Heart left ventricle (tissue), 16 donors: ENCODE measurements at places on chromosomes 7 and 10. TPM values are rescaled to one million over a fixed set of nuclear protein-coding genes. Genes with fewer than 3 reads are reported as not detected.

Gene LRRC61
- total RNA-seq: 9.4 TPM

Gene NPC1L1
- 0.13 TPM for total RNA-seq

Gene ENKUR
- total RNA-seq: 0.12 TPM

Gene CYP2W1
- total RNA-seq: not detected

Gene TMEM176A
- 75.4 TPM for total RNA-seq

Gene ADCYAP1R1
- 1.5 TPM for total RNA-seq

Gene HIPK2
- 126 TPM for total RNA-seq

DNA sequence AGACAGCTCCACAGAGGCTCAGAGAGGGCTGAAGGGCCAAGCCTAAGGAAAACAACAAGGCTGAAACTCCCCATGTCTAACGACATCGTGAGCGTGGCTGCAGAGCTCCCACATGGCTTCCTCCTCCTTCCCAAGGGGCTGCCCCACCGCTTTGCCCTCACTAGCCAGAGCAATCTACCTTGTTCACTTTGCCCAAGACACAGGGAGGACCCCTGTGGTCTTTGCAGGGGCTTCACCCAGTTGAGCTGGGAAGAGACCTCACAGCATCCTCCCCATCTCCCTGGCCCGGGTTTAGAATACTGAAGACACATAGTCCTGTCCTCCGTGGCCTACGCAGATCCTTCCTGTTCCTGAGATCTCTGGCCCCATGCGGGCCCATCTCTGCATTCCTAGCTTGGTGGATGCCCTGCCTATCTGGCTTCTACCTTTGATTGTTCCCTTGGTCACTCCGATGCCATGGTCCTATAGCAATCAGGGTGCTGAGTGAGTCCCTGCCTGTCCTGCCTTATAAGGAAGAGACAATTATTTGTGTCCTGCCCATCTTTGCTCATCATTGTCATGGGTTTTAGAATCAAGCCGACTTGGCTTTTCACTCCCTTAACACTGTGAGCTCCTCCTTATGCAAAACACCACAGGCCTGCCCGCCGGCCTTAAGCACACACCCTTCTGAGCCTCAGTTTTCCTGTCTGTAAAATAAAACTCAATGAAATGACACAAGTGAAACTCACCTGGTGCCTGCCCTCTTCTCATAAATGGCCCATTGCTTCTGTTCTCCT is 73.2 kb downstream of the PARP12 start:
- no peak for DNase-seq

- DNase-seq: no peak
These were observed 76.2 kb upstream of the TMEM168 start for GRCh38 chr7:112866424-112866823.

- DNase-seq: no peak
These were observed 579.0 kb downstream of the PHTF2 start for GRCh38 chr7:78377532-78377931.

GRCh38 chr10:47037654-47038425 is 126.6 kb downstream of the PTPN20 start:
- no peak for DNase-seq
